Stromal cell of bone marrow (primary cell): ENCODE measurements at places on chromosomes 1 and 21.

GRCh38 chr21:34865400-34866241, 183.5 kb downstream of the RUNX1 start:
- no peak for DNase-seq

DNA sequence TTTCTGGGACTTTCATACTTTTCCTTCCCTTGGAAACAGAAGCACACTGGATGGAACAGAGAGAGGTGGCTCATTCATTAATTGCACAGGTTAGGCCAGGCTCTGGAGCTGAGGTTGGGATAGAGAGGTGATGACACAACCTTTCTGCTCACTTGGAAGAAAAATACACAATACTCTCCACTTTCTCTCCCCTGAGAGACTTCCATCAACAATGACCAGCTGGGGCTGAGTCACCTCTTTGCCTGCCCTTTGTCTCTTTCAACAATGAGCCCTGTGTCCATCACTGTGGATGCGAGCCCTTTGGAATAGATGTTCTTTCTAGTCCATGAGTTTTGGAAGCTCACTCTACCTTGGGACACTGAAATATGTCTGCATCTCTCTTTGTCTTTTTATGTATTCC, 43.1 kb downstream of the ATP2B4 start:
- DNase-seq, result peak; percentile 64

- peak; percentile 72 for DNase-seq
Measured at GRCh38 chr1:219659684-219660083, 46.8 kb upstream of the ZC3H11B start.

- DNase-seq, result peak; percentile 88
Measured at GRCh38 chr1:78408192-78408591, 82.6 kb upstream of the PTGFR start.

- DNase-seq, result no peak
Measured at GRCh38 chr1:12140515-12141162, 26.2 kb upstream of the TNFRSF1B start.

- no peak for DNase-seq
Measured at GRCh38 chr1:114692947-114693346, 2.4 kb downstream of the AMPD1 start.

GRCh38 chr1:45012639-45013278, 705 bp downstream of the UROD start:
- DNase-seq, result peak; percentile 30

- peak; percentile 63 for DNase-seq
Measured at GRCh38 chr1:234955107-234955731, 173.4 kb downstream of the TOMM20 start.

GRCh38 chr1:8136766-8137165, 110.7 kb upstream of the ERRFI1 start:
- DNase-seq, result no peak

DNA sequence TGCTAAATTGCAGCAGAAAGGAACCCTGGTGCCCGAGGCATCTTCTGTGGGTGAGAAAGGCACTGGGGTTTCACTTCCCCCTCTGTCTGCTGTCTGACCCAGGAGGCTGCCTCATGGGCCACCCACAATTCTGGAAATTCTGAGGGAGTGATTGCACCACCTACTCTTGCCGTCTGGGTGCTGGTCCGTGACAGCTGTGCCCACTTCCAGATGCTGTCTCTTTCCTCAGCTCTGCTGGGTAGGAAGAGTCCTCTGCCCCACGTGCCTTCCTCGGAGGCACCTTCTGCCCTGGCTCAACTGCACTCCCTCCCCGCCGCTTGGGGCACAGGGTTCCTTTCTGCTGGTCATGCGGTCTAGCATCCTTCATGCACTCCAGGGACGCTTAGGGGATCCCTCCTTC, 96.3 kb downstream of the ARHGEF10L start:
- DNase-seq, result no peak

DNA sequence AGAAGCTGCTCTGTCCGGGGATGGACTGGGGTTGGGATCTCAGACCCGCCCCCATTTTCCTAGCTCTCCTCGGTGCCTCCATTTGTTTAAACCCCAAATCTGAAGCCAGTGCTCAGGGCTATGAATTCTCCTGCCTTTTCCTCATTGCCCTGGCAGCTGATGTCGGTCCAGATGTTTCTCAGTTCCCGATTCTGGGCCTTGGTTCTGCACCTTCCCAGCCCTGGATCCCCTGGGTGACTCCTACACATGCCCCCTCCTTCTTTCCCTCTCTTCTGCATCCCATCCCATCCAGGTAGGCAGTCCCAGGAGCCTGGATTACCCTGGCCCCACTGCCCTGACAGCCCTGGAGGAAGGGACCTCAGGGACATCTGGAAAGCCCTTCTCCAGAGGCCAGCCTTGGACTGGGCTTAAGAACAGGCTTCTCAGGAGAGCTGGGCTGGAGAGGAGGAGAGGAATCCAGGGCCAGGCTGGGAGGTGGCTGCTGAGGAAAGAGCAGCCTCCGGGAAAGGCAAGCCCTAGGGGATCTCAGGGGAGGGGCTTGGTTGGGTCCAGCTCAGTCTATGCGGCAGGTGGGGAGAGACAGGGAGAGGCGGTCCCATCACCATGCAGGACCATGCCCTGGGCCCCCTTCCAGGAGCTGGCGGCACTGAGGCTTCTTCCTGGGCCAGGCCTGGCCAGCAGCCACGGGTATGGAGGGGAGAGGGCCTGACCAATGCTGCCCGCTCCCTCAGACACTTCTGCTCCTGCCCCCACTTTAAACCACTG, 6.8 kb upstream of the EPS8L3 start:
- DNase-seq, result no peak

DNA sequence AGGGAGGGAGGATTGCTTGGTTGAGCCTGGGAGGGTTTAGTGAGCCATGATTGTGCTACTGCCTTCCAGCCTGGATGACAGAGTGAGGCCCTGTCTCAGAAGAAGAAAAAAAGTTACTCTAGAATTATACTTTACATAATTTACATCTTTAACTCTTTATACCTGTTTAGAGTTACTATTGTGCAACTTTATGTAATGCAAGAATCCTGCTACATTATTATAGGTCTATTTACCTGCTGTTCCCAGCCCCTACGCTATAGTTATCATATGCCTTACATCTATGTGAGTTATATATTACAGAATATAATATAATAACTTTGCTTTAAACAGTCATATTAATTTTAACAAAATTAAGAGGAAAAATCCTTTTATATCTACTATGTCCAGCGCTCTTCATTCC, 14.3 kb downstream of the SDHB start:
- DNase-seq, result no peak

- no peak for DNase-seq
Measured at GRCh38 chr1:222168621-222169020, 379.3 kb downstream of the HHIPL2 start.

- no peak for DNase-seq
Measured at GRCh38 chr1:13799502-13800283, 99.7 kb downstream of the PRDM2 start.

DNA sequence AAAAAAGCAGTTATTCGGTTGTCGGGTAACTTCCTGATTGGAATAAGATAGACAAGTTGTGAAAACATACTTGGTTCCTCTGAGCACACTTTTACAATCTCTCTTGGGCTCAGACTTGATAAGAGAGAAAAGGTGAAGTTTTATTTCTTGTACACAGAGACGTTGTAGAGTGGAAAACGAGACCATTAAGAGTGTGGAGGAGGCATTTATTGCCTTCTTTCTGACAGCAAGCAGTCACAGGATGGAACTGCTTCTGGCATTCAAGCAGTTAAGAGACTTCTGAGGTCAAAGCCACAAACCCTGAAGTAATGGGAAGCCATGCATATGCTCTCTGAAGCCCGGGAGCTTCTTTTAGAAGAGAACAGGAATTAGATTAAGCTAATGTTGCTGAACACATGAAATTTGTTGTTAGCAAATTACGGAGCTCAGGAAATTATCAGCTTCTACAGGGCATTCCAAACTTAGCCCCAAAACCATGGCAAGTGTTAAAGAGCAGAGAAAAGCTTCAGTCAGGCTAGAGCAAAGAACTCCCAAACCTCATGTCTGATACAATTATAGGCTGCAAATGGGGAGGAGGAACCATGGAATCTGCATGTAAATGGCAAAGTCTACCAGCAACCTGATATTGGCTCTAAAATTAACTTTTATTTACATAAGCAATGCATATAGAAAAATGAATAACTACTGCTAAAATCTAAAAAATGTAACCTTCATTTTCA, 26.0 kb downstream of the S1PR1 start:
- DNase-seq, result no peak

DNA sequence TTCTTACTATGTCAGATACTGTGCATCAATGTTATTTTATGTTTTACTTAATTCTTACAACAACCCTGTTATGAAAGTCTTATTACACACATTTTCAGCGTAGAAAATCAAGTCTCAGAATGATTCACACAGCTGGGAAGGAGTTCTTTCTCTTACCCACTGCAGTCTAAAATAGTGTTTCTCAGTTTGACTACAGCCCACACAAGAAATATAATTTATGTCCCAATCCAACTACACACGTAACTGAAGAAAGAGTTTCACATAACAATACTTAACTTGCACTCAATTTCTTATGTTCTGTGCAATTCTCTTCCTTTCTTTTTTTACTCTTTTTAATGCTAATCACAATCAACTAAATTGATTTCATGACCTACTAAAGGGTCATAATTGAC, 252.8 kb upstream of the ADGRL2 start:
- DNase-seq, result peak; percentile 21

- DNase-seq, result no peak
Measured at GRCh38 chr1:206700445-206701036, 15.8 kb downstream of the MAPKAPK2 start.

- DNase-seq, result no peak
Measured at GRCh38 chr1:21680918-21681317, 11.8 kb upstream of the RAP1GAP start.

- DNase-seq, result no peak
Measured at GRCh38 chr1:54800899-54801759, at the start of gene TTC22. TSS of gene TTC22 (minus strand) at chr1:54801323. CDS start at chr1:54801163, 160 bp downstream.

- no peak for DNase-seq
Measured at GRCh38 chr1:101448018-101448417, 211.2 kb downstream of the S1PR1 start.

GRCh38 chr21:33883118-33883517, 32.5 kb downstream of the ATP5PO start:
- DNase-seq, result no peak

DNA sequence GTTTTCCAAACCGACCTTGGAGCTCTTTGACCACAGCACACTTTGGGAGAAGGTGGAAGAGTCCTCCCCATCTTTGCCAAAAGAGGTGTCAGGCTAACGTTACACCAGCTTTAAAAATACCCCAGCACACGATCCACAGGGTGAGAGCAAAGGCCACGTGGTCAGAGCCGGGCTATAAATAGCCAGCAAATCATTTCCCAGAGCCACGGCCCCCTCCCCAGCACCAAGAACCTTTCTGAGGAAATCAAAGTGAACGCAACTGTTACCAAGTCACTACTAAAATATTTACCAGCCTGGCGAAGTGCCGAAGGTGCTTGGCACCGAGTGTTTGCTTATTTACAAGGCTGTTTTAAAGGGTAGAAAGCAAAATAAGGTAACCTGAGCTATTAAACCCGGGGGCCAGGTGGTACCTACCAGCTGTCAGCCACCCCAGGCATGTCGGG, 72.4 kb downstream of the CASZ1 start:
- DNase-seq, result no peak

DNA sequence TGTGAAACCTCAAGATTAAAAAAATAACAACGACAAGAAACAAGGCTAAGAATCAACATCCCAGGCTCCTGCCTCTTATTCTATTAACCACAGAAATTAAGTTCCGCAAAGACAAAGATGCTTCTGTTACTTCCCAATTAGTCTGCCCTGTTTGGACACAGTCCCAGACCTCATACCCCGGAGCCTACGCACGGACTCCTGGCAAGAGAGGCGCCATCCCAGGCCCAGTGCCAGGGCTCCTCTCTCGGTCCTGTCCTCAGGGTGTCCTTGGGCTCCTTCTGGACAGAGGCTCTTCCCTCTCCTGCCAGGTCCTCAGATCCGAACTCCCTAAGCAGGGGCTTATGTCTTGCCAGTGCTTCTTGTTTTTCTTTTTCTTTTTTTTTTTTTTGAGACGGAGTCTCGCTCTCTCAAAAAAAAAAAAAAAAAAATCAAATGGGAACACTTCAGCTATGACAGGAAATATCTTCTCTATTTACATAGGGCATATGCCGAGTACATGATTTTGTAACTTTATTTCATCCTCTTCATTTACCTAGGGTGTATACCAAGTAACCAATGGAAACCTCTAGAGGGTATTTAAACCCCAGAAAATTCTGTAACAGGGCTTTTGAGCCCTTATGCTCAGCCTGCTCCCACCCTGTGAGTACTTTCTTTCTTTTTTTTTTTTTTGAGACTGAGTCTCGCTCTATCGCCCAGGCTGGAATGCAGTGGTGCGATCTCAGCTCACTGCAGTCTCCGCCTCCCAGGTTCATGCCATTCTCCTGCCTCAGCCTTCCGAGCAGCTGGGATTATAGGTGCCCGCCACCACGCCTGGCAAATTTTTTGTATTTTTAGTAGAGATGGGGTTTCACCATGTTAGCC, 11.7 kb upstream of the ENO1 start:
- peak; percentile 75 for DNase-seq

- DNase-seq, result no peak
Measured at GRCh38 chr1:232599178-232600041, 30.5 kb downstream of the SIPA1L2 start.
